ENCODE measurements at places on chromosomes 2 and 18.

GRCh38 chr2:172089633-172090032 is 4.3 kb downstream of the DLX1 start:
- no peak for DNase-seq

DNA sequence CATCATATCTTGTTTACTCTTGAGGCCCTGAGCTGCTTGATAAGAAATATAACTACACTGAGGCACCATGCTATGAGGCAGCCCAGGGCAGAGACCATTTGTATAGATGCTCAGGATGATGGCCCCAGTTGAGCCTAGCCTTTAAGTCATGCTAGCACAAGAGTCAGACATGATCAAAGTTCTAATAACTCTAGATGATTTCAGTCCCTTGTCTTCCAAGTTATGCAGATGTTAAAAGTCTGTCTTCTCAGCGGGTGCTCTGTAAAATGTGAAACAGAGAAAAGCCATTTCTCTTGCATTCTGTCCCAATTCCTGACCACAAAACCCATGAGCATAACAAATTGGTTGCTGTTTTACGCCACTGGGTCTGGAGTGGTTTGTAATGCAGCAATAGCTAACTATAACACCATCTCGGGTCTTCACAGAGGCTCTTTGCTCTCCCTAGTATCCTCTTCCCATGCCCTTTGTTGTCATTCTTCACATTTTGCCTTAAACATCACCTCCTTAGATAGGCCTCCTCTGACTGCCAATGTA is 49.6 kb downstream of the NXPH2 start:
- DNase-seq: no peak

GRCh38 chr2:105625632-105626031 is 119.1 kb upstream of the NCK2 start:
- no peak for DNase-seq

GRCh38 chr18:72672364-72673184 is 128.4 kb upstream of the CBLN2 start:
- DNase-seq: no peak

- DNase-seq: no peak
Observed at GRCh38 chr2:128325611-128326181, 7.0 kb upstream of the HS6ST1 start.

DNA sequence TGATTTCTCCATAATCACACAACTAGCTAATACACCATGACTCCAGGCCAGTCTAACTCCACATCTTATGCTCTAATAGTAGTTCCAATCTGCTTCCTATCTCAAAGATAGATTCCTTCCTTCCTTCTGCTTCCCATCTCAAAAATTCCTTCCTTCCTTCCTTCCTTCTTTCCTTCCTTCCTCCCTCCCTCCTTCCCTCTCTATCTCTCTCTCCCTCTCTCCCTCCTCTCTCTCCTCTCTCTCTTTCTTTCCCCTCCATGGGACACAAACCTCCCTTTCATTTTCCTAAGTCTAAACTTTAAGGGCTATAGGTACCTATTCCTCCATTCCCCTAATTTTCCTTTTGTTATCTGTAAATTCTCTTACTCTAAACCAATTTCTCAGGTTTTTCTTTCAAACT is 62.5 kb downstream of the CCDC88A start:
- no peak for DNase-seq

- DNase-seq: no peak
Observed at GRCh38 chr2:220891405-220891804, 680.7 kb downstream of the EPHA4 start.

GRCh38 chr18:76396792-76397191 is 98.2 kb downstream of the ZNF516 start:
- DNase-seq: no peak

Data from activated naive CD4-positive, alpha-beta T cell (primary cell).